ENCODE measurements at places on chromosomes 7 and 10.

GRCh38 chr10:92385831-92386230, 94.9 kb downstream of the MARCHF5 start:
- no peak for DNase-seq

GRCh38 chr7:30775992-30776391, 4.8 kb downstream of the MINDY4 start:
- DNase-seq: no peak

DNA sequence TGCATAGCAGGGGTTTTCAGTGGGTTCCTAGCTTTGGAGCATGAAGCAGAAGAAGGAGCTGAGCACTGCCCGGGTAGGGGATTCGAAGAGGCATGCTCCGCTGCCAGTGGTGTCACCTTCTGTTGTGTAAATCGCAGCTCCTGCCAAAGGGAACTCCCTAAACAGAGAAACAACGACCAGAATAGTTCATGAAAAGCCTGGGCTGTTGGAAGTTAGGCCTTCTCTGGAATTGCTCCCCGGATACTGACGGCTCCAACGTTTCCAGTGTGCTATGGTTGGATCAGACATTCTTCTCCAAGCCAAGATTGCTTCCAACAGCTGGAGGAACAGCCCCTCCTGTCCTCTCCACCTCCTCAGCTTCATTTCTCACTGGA, 546.0 kb upstream of the FZD8 start:
- DNase-seq: no peak

DNA sequence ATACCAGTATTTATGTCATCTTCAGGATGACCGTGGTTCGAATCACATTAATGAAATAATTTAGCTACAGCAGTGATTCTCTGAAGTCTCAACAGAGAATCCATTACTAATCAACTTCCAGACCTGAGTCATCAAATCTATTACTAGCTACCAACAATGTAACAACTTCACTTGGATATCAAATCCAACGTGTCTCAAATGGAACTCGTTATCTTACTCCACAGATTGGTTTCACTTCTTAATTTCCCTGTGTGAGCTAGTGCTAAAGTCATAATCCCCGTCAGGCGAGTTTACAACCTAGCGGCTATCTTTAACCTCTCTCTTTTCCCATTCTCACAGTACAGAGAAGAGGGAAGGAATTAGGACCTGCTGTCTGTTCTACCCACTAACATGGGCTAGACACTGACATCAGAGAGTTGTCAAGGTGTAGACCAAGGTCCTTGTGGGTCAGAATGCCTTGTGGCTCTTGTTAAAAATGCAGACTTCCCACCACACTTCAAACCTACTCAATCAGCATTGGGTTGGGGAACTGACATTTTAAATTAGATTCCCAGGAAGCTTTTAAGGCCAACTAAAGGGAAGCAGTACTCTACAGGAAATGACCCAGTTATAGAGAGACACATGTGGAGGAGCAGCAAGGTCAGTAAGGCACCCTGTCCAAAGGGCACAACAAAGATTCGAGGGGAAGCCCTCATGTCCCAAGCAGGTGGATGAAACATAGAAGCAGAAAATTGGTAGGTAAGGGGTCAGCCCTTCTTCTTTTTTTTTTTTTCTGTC, 57.3 kb upstream of the GSAP start:
- DNase-seq: no peak

DNA sequence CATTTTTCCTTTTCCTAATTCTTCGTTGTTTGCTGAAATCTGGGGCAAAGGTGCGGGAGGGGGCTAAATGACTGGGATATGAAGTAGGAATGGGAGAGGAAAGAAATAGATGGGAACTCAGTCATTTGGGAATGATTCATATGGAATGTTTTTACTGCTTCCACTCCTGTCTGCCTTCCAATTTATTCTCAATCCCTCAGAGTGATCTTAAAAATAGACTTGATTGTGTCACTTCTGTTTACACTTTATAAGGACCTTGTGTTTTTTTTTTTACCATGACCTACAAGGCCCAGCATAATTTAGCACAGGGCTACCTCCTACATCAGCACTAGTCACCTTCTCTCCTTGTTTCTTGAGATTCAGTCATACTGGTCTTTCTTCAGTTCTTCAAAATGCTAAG, 97.9 kb downstream of the PTEN start:
- DNase-seq: no peak

DNA sequence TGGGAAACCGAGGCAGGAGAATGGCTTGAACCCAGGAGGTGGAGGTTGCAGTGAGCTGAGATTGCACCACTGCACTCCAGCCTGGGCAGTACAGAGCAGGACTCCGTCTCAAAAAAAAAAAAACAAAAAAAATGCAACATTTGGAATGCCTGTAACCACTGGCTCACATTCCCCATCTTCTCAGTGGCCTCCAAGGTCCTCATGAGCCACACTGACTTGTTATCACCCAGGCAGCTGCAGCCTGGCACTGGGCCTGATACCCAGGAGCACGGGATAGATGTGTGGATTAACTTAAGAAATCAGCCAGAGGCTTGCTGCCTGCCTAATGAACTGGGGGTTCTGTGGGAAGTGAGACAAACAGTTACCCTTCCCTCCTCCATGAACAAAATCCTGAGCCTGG, 23.0 kb downstream of the JCAD start:
- no peak for DNase-seq

DNA sequence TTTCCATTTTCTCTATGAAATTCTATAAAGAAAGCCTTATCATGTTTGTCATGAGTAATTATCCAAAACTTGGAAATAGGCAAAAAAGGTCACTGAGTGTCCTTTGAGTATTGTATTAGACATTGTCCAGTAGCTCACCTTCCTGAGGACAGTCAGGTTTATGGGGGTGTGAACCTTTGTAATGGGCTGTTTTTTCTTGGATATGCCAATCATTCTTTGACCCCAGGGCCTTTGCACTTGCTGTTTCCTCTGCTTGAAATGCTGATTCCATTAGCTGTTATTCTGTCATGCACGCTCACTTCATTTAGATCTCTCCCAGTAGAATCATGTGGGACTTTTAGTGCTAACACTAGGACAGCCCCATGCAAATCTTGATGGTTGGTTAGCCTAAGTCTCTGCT, 4.9 kb downstream of the CCDC172 start:
- no peak for DNase-seq

- DNase-seq: no peak
Observed at GRCh38 chr10:109996225-109996624, 11.6 kb upstream of the ADD3 start.

DNA sequence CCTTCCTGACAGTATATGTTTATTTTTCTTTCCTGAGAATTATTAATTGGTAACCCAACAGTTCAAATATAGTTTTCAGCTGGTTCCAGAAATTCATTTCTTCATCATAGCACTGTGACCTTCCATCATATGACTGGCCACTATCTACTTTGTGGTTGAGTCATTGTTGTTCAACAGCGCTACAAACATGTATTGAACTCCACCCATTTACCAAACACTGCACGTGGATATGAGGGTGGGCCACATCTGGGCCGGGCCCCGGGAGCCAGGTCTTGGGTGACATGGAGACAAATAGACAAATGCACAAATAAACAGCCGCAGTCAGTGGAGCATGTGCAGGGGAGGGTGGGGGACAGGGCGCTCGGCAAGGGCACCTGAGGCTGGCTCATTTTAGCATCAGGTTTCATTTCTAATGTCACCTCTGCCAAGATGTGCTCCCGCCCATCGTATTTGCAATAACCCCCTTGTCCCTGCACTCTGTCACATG, 24.0 kb upstream of the EEPD1 start:
- DNase-seq: no peak

- DNase-seq: no peak
Observed at GRCh38 chr10:25441270-25441669, 266.5 kb downstream of the GPR158 start.

- no peak for DNase-seq
Observed at GRCh38 chr7:155792315-155792960, 19.8 kb downstream of the SHH start.

DNA sequence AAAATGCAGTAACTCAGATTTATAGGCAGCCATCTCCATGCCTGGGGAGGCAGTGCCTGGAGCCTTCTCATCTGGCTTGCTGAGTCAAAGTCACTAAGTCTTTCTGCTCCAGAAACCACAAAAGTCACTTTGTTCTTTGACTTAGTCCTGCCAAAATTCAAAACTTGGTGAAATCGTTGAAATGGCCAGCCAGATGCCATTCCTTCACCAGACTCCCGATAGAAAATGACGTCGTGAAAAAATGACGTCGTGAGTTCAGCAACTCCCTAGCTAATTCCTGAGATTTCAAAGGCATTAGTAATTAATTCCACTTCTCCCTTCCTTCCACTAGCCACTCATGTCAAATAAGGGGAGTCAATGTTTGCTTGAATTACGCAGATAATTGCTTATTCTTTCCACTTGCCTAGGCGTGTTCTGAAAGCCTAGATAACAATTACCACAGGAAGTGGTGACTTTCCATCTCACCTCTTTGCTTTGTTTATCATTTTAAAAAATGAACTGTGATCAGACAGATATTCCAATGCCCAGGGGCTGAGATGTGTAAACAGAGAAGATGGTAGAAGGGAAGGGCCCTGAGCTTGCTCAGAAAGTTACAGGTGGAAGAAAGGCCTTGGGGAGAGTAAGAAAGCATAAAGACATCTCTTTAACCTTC, 48.5 kb upstream of the OSBPL3 start:
- DNase-seq: no peak

GRCh38 chr7:95921543-95921942, 149.2 kb downstream of the DYNC1I1 start:
- DNase-seq: no peak

- no peak for DNase-seq
Observed at GRCh38 chr7:108097703-108098102, 32.5 kb downstream of the LAMB4 start.

GRCh38 chr10:74585231-74586087, 240.9 kb upstream of the KAT6B start:
- DNase-seq: no peak

GRCh38 chr7:108104324-108104723, 25.8 kb downstream of the LAMB4 start:
- no peak for DNase-seq

DNA sequence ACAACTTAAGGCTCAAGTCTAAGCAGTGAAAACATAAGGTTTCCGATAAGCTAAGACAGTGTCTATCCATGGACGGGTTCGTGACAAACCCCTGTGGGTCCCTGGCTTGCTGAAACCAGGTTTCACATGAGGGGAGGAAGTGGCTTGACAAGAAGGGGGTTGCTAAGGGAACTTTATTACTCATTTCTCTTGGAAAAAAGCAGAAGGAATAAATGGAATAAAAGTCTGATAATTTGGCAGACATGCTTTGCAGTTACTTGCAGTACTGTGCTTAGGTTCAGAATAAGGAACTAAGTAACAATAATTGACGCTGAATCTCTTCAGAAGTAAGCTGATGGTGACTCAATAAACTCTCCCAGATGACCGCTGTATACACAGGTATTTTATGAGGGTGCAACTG, 34.7 kb downstream of the RBM17 start:
- DNase-seq: no peak

Data from stimulated activated CD4-positive, alpha-beta T cell treated with anti-CD3 and anti-CD28 coated beads, TNF-alpha, amount 100 ng/mL, for 1 hour (primary cell).